HTR-8/SVneo (cell line): ENCODE measurements at places on chromosomes 4 and X.

DNA sequence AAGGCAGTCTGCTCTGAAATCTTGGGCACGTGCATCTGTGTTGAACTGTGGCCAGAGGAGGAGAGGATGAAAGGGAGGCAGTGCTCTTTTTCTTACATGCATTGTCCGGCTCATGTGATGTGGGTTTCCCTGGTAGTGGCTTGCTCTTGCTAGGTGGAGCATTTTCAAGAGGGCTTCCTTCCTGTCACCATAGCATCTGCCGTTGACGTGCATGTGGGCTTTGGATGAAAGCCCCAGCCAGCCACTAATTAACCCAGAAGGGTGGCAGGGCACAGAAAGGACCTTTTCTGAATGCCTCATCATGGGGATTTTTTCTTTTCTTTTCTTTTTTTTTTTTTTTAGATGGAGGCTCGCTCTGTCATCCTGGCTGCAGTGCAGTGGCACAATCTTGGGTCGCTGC is 121.3 kb downstream of the GPR143 start:
- DNase-seq: no peak

DNA sequence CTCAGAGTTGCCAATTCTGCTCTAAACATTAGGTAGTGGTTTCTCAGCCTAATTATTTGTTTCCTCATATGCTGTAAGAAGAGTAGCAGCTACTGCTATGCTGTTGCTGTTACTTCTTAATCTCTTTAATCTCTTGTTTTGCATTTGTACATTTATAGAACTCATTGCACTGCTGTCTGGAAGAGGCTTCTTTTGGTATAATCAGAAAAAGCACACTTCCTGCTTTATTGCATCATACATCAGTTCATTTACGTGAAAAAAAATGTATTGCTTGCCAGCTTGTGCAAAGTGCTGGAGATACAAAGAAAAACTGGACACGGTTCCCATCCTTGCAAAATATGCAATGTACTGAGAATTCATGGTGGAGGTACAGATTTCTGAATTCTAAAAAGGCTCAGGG is 332.0 kb downstream of the GRXCR1 start:
- no peak for DNase-seq

DNA sequence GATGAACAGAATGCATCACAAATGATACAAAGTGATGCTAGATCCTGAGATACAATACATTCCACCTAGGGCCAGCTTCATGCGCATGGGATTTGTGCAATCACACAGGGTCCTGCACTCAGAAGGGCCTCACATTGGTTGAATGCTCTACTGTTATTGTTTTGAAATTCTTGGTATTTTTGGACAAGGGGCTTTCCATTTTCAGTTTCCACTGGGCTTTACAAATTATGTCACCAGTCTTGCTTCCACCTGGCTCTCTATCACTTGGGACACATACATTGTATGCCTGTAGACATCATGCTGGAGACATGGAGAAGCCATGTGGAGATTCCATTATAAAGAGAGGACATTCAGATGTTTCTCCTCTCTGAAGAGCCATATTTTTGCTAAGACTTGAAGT is 155.8 kb downstream of the NAA11 start:
- DNase-seq: no peak

DNA sequence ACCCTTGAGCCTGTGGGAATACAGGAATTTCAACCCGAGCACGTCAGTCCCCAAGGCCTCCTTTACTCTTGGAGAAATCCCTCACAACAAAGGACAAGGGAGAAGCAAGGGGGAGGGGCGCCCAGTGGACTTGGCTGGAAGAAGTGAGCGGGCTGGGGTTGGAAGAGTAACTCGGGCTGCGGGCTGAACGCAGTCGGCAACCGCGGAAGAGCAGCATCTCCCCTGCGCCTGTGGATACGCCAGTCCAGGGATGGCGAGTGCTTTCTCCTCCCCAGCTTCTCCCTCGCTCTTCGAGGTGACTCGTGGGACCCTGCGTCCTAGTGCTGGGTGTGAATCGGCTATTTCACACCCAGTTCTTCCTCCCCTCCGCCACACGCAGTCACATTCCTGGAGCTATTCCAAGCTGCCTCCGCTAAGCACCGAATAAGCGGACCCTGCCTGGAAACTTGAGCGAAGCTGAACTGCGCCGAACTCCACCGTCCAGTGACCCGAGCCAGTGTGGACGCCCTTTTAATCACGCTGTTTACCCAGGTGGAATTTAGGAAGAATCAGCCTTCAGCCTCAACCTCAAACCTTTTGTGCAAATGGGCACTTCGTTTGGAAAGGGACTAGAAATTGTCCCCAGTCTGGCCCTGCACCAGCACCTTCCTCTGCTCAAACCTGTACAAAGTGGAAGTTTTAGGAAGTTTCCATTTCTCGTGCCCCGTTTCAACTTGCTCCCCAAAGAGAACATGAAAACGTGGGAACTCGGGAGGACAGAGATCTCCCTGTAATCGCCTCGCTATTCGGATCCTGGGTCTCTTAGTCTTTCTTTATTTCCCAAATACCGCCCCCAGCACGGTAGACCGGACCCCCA is 64.3 kb upstream of the WDR17 start:
- DNase-seq: peak; percentile 25

GRCh38 chr4:100288811-100289529 is 98.7 kb upstream of the DDIT4L start:
- DNase-seq: no peak

- no peak for DNase-seq
Measured at GRCh38 chr4:37533286-37534033, 152.7 kb downstream of the RELL1 start.

DNA sequence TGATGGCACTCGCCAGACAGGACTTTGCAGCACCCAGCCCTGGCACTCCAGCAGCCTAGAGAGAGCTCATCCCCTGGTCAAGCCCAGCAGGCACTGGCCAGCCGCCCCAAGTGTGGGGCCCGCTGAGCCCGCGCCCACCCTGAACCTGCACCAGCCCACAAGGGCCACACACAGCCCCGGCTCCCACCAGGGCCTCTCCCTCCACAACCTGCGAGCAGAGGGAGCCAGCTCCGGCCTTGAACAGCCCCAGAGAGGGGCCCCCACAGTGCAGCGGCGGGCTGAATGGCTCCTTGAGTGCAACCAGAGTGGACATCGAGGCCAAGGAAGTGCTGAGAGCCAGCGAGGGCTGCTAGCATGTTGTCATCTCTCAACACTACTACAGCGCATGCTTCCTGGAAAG is 34.4 kb upstream of the DEFB131A start:
- no peak for DNase-seq

- DNase-seq: no peak
Measured at GRCh38 chr4:75633846-75634245, 3.5 kb upstream of the CDKL2 start.

GRCh38 chr4:114085611-114086345 is 106.3 kb upstream of the ARSJ start:
- DNase-seq: no peak

DNA sequence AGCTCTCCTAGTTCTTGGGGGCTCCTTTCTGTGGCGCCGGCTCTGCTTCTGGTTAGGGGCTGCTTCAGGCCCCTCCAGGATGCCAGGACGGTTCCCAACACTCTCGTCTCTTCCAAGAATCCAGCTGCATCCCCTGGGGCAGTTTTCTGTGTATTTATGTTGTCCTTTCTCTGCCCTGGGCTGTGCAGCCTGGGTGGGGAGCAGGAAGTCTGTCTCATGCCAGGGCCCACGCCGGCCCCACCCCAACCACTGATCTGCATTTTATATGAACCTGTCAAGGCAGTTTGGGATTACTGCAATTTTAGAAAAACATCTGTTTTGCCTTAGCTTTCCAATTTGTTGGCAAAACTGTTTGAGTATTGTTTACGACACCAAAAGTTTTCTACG is 14.6 kb downstream of the CTBP1 start:
- DNase-seq: no peak

DNA sequence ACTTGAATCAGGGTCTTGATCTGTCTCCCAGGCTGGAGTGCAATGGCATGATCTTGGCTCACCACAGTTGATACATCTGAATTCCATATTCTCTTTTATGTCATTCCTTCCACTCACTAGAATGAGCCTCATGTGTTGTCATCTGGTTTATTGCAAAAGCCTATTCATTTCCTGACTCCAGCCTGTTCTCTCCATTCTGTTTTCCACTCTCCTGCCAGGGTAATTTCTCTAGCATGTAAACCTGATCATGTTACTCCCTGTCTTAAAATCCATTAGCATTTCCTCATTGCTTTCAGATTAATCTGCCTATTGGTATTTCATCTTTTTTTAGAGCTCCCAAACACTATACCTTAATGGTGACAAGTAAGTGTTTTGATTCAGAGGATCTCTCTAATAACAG is 4.3 kb upstream of the DDX60L start:
- DNase-seq: no peak

DNA sequence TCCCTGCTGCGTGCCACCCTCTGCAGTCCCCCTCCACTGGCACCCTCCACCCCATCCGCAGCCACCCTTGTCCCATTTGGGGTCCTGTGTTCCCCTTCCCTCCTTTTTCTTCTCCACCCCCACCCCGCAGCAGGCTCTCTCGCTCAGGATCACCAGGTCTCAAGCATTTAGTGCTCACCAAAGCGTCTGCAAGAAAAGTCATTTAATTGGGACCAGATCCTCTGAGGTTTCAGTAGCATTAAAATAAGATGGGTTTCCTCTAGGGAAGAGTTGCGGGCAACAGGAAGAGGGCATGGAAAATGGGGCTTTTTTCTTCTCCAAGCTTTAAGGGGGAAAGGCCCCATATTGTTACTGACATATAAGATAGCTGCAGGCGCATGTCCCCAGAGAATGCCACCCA is 4.9 kb upstream of the HAUS7 start:
- DNase-seq: no peak

- no peak for DNase-seq
Measured at GRCh38 chr4:184896868-184897715, 71.3 kb upstream of the ACSL1 start.

DNA sequence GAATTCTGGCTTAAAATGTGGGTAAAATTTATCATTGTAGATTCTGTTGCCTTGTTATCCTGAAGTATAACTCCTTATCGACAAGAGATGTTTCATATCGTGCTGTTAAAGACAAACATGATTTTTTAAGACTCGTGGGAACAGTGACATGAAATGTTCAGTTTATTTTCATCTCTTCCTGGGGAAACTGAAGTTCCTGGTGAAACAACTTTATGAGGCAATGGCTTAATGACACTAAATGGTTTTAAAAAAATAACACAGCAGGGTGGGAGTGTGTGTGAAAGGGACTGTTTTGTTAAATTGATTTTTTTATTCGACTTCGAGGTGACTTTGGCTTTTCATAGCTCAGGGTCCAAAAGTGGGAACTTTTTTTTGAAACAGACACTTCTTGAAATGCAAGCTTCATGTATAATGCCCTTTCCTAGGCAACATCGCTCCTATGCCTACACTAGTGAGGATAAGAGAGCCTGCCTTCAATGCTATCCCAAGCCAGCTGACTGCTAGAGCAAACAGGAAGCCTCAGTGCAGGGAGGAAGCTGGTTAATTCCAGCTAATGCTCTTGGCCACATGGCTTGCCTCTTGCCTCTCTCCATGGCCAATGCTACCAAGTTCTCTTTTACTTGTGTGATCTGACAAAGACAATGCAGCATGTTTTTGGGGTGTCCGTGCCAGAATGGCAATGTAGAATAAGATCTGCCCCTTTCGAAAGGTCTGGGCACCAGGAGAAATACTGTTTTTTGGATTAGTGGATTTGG is 80.9 kb upstream of the PLAC1 start:
- no peak for DNase-seq

- peak; percentile 17 for DNase-seq
Measured at GRCh38 chrX:49106930-49107329, 16.6 kb downstream of the GPKOW start.

GRCh38 chr4:6464842-6465588 is 7.4 kb downstream of the PPP2R2C start:
- no peak for DNase-seq

- no peak for DNase-seq
Measured at GRCh38 chrX:127057891-127058619, 238.5 kb downstream of the PRR32 start.

GRCh38 chr4:75724867-75725724 is 719 bp downstream of the USO1 start:
- DNase-seq: peak; percentile 43

GRCh38 chrX:7889135-7889534 is 38.1 kb downstream of the PNPLA4 start:
- peak; percentile 1 for DNase-seq

DNA sequence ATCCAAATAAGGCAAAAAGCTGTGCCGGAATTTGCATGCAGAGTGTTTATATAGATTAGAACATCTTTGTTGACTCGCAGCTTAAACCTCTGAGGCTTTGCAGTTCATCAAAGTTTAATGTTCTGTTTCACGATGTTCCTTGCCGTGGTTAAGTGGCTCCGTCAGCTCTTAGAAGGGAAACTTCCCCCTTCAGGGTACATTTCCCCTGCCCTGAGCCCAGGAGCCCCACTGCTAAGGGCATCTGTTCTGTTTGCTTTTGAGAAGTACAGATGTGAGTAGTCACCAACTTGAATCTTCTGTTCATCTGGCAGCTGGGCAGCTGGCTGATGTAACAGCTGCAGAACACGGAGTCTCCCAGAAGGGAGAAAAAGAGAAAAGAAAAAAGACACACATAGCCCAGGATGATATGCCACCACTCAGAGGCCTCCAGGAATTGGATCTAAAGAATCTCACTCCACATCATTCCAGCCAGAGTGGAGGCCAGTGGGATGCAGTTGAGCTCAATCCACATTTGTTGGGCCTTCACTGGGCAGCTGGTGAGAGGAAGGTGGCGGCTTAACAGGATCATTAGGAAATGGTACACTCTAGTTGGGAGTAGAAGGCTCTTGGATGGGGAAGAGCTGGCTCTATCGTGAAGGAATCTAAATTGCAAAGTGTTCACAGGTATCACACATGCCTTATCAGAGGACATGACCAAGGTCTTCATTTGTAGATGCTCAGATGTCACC is 178.7 kb upstream of the RBPJ start:
- no peak for DNase-seq

- DNase-seq: no peak
Measured at GRCh38 chr4:160217352-160217751, 1114.5 kb downstream of the RAPGEF2 start.

DNA sequence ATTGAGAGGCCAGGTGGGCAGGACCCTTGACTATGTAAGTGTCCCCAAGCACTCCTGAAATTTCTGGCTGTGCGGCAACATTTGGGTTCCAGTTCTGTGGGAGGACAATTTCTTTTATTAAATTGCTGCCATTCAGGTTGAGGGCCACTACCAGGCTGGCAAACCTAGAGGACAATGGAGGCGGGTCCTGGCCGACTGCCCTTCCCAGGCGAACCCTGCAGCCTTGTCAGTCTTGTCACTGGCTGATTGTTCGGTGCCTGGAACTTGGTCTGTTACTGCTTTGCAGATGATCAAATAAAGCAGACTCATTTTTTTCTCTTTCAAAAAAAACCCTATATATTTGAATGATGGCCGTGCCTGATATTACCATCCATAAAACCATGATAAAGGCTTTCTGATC is 6.6 kb upstream of the TMEM128 start:
- DNase-seq: no peak

- no peak for DNase-seq
Measured at GRCh38 chr4:135192751-135193535, 991.4 kb upstream of the PABPC4L start.
